ENCODE measurements at places on chromosomes 5 and 9.
A peak's percentile ranks its signal among the peaks of the same experiment; 100 is the strongest.

DNA sequence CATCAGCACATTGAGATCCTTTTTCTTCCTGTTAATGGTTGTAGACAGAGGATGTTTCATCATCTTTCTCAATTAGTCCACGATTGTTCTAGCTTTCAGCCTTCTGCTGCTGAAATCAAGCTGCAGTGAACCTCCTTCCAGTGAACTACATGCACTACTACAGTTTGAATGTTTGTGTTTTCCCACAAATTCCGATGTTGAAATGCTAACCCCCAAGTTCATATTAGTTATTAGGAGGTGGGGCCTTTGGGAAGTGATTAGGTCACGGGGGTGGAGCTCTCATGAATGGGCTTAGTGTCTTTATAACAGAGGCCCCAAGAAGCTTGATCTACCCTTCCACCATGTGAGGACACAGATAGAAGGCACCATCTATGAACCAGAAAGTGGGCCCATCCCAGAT lies 32.9 kb downstream of the NSG2 start:
- H3K4me1 ChIP-seq = no peaks in the 10 kb centered on the region
- H3K27me3 ChIP-seq = no peaks in the 10 kb centered on the region
- H3K27ac ChIP-seq = no peak overlapping the region
- DNase-seq = no peak

- H3K27ac ChIP-seq = no peak overlapping the region
- H3K27me3 ChIP-seq = no peaks in the 10 kb centered on the region
- DNase-seq = no peak
- H3K36me3 ChIP-seq = no peaks in the 10 kb centered on the region
- H3K4me1 ChIP-seq = no peaks in the 10 kb centered on the region
- no peak overlapping the region for H3K4me3 ChIP-seq
Observed at GRCh38 chr5:41270423-41271251, 57.3 kb upstream of the C6 start.

GRCh38 chr9:129863059-129863690 lies 27.9 kb downstream of the USP20 start:
- peaks cover 31% of the 10 kb centered on the region for H3K36me3 ChIP-seq
- H3K4me3 ChIP-seq = peak overlapping the region; percentile 30
- no peaks in the 10 kb centered on the region for H3K27me3 ChIP-seq
- DNase-seq = peak; percentile 58

DNA sequence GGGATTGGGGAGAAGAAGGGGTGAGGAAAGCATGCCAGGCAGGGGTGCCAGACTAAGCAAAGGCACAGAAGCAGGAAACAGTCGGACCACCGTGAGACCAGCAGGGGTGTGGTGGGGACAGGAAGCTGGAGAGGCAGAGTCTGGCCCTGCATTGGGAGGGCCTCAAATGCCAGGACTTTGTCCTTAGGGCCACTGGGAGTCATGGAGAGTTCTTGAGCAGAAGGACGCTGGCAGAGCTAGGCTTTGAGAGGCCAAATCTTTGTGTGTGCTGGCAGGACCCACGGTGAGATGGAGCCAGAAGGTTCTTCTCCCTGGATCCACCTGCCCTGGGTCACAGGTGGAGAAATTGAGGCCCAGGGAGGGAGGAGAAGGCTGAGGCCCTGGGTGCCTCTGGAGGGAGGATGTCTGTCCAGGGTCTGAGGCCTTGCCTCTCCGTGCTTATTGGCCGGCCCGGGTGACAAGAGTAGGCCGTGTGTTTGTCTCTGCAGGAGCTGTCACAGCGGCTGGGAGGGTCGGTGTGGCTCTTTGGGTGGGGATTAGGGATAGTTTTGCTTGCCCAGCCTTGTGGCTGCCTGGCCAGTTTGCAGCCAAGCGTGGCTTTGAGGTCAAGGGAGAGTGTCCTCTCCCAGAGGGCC lies 1.8 kb upstream of the ENG start:
- H3K27ac ChIP-seq = peak overlapping the region; percentile 3
- no peaks in the 10 kb centered on the region for H3K27me3 ChIP-seq
- peaks cover 34% of the 10 kb centered on the region for H3K4me1 ChIP-seq
- DNase-seq = no peak
- no peak overlapping the region for H3K4me3 ChIP-seq

DNA sequence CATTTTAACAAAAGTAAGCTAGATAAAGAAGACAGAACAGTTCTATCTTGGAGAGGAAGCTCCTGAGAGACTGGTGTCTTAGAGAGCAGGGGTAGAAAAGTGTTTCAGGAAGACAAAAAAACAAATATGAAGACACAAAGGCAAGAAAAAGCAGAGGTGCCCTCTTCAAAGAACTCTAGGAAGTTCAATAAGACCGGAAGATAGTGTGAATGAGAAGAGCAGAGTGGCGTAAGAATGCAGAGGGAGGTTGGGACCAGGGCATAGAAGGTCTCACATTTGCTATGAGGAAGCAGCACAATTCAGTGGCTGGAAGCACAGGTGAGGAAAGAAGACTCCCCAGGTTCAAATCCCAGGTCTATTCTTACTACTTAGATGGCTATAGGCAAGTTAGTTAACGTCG lies 22.6 kb downstream of the TMEM245 start:
- DNase-seq = no peak
- no peak overlapping the region for H3K4me3 ChIP-seq
- no peak overlapping the region for H3K27ac ChIP-seq
- peaks cover 82% of the 10 kb centered on the region for H3K4me1 ChIP-seq

- no peaks in the 10 kb centered on the region for H3K36me3 ChIP-seq
- no peaks in the 10 kb centered on the region for H3K27me3 ChIP-seq
- no peak for DNase-seq
- no peak overlapping the region for H3K4me3 ChIP-seq
Observed at GRCh38 chr5:34535433-34535832, 120.7 kb upstream of the RAI14 start.

- H3K27ac ChIP-seq = no peak overlapping the region
- no peak overlapping the region for H3K4me3 ChIP-seq
- H3K27me3 ChIP-seq = no peaks in the 10 kb centered on the region
- DNase-seq = no peak
Observed at GRCh38 chr5:26843677-26844076, 194.7 kb downstream of the CDH9 start.

- no peaks in the 10 kb centered on the region for H3K36me3 ChIP-seq
- H3K4me3 ChIP-seq = no peak overlapping the region
- no peak for DNase-seq
Observed at GRCh38 chr5:69454460-69455249, 37.9 kb upstream of the OCLN start.

- peaks cover 53% of the 10 kb centered on the region for H3K4me1 ChIP-seq
- DNase-seq = no peak
- no peak overlapping the region for H3K4me3 ChIP-seq
- H3K27me3 ChIP-seq = no peaks in the 10 kb centered on the region
Observed at GRCh38 chr9:131237291-131237690, 39.0 kb downstream of the FAM78A start.

DNA sequence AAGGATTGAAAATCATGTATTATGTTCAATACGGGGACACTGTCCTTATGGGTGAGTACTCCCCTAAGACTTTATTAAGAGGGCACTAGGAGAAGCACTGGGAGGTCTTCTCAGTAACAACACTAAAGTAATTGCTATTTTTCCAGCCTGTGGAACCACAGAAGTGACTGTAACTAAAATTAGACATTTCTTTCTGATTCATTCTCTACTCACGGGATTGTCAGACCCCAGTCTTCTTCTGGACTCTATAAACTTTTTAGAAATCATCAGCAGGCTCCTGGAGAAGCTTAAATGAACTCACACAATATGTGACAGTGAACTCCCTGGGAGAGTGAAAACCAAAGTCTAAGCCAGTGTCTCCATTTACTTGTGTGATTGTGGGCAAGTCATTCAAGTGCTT lies 14.5 kb downstream of the TLR4 start:
- H3K4me1 ChIP-seq = no peaks in the 10 kb centered on the region
- H3K4me3 ChIP-seq = no peak overlapping the region
- H3K27me3 ChIP-seq = no peaks in the 10 kb centered on the region
- H3K27ac ChIP-seq = no peak overlapping the region
- DNase-seq = no peak

- no peak overlapping the region for H3K4me3 ChIP-seq
- no peak for DNase-seq
- H3K36me3 ChIP-seq = no peaks in the 10 kb centered on the region
- H3K4me1 ChIP-seq = no peaks in the 10 kb centered on the region
Observed at GRCh38 chr5:163586531-163586956, 81.1 kb downstream of the MAT2B start.

- no peaks in the 10 kb centered on the region for H3K36me3 ChIP-seq
- no peaks in the 10 kb centered on the region for H3K4me1 ChIP-seq
- H3K4me3 ChIP-seq = no peak overlapping the region
- H3K27ac ChIP-seq = no peak overlapping the region
- no peaks in the 10 kb centered on the region for H3K27me3 ChIP-seq
- DNase-seq = no peak
Observed at GRCh38 chr9:36317766-36318165, 59.5 kb upstream of the GNE start.

GRCh38 chr5:77483682-77484081 lies 8.4 kb downstream of the WDR41 start:
- no peak overlapping the region for H3K27ac ChIP-seq
- DNase-seq = no peak
- H3K27me3 ChIP-seq = no peaks in the 10 kb centered on the region
- H3K36me3 ChIP-seq = no peaks in the 10 kb centered on the region
- H3K4me1 ChIP-seq = no peaks in the 10 kb centered on the region
- no peak overlapping the region for H3K4me3 ChIP-seq

DNA sequence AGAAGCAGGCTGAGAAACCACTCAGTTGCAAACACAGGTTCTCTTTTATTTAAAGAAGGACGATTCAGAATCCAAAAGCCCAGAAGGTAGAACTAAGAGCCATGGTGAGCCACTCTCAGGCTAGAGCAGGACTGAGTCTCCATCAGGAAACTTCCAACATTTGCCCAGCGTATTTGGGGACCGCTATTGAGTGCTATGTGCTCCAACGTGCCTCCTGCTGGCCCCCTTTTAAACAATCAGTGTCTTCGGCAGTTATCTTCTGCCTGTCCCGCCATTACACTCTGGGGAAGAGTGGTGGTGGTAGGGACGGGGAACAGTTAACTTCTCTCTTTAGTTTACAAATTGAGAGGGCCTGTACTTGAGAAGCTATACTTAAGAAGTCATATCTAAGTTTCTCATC lies 78.1 kb downstream of the DENND1A start:
- DNase-seq = no peak
- no peaks in the 10 kb centered on the region for H3K4me1 ChIP-seq
- H3K27me3 ChIP-seq = no peaks in the 10 kb centered on the region
- no peak overlapping the region for H3K27ac ChIP-seq
- no peak overlapping the region for H3K4me3 ChIP-seq

- H3K27me3 ChIP-seq = no peaks in the 10 kb centered on the region
- no peak overlapping the region for H3K27ac ChIP-seq
- H3K4me1 ChIP-seq = no peaks in the 10 kb centered on the region
- no peak for DNase-seq
Observed at GRCh38 chr5:138583984-138584637, 8.9 kb upstream of the HSPA9 start.

GRCh38 chr5:121399879-121400278 lies 451.8 kb upstream of the FTMT start:
- no peak overlapping the region for H3K4me3 ChIP-seq
- H3K27ac ChIP-seq = no peak overlapping the region
- DNase-seq = no peak
- H3K36me3 ChIP-seq = no peaks in the 10 kb centered on the region
- H3K4me1 ChIP-seq = no peaks in the 10 kb centered on the region

DNA sequence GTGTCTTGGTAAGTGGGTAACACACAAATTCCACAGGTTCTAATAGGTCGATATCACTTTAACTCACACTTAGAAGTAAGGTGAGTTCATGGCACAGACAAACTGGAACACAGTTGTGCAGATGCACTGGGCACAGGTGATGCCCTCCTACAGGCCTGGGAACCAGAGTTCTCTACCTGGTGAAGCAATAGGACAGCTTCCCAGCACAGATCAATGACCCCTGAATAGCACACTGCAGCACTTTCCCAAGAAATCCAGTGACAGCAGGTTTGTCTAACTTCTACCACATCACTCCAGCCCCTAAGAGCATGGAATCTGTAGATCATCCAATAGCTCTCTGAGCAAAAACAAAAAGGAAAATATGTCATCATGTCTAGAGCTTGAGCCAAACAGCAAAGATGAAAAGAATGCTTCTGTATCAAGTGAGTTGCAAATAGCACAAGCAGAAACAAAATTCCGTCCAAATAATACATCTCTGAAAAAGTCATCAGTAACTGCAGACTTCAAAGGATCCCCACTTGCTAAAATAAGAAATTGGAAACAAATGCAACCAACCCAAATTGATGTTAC lies 33.5 kb downstream of the MOCS2 start:
- no peak for DNase-seq
- no peak overlapping the region for H3K4me3 ChIP-seq
- no peak overlapping the region for H3K27ac ChIP-seq
- no peaks in the 10 kb centered on the region for H3K27me3 ChIP-seq
- H3K36me3 ChIP-seq = no peaks in the 10 kb centered on the region

DNA sequence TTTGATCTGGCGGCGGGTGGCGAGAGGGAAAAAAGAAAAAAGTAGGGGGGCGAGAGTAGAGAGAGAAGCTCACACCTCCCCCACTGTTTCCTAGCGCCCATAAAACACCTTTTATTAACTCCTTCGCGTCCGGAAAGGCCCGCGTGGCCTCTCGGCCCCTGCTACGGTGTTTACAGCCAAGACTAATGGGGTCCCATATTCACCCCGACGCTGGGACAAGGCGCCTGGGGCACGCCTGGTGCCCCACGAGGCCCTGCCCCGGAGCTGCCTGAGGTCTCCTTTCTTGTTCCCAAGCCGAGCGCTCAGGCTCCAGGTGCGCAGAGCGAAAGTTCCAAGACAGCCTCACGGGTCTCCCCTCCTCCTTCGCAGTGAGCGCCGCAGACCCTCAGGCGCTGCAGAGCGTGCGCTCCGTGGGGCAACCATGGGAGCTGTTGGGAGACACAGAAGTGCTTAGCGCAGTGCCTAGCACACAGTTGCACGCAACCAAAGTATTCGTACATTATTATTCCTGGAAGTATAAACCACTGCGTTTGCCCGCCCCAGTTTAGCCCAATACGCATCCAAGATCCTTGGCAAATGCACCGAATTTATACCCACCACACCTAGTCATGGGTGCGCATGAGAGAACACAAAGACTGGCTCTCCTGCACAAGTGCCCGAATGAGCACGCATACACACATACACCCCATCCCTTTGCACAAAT lies 4.3 kb downstream of the HAND1 start:
- H3K27me3 ChIP-seq = peaks cover 75% of the 10 kb centered on the region
- H3K4me1 ChIP-seq = peaks cover 52% of the 10 kb centered on the region
- H3K36me3 ChIP-seq = no peaks in the 10 kb centered on the region
- peak overlapping the region; percentile 4 for H3K4me3 ChIP-seq
- H3K27ac ChIP-seq = no peak overlapping the region
- DNase-seq = no peak

- no peaks in the 10 kb centered on the region for H3K36me3 ChIP-seq
- H3K4me3 ChIP-seq = peak overlapping the region; percentile 45
- no peak overlapping the region for H3K27ac ChIP-seq
- peaks cover 34% of the 10 kb centered on the region for H3K27me3 ChIP-seq
- peaks cover 13% of the 10 kb centered on the region for H3K4me1 ChIP-seq
- peak; percentile 1 for DNase-seq
Observed at GRCh38 chr9:21558615-21559401, 76.7 kb upstream of the IFNE start.

- H3K36me3 ChIP-seq = peaks cover 3% of the 10 kb centered on the region
- DNase-seq = no peak
- H3K4me1 ChIP-seq = no peaks in the 10 kb centered on the region
Observed at GRCh38 chr9:112867275-112867991, 23.2 kb downstream of the SLC46A2 start.

- no peaks in the 10 kb centered on the region for H3K4me1 ChIP-seq
- peaks cover 5% of the 10 kb centered on the region for H3K27me3 ChIP-seq
Observed at GRCh38 chr5:176162198-176162597, 76.0 kb upstream of the SIMC1 start.

GRCh38 chr5:41686191-41686590 lies 175.8 kb upstream of the PLCXD3 start:
- H3K27ac ChIP-seq = no peak overlapping the region
- no peaks in the 10 kb centered on the region for H3K27me3 ChIP-seq
- H3K4me1 ChIP-seq = no peaks in the 10 kb centered on the region
- no peaks in the 10 kb centered on the region for H3K36me3 ChIP-seq
